Activated CD8-positive, alpha-beta T cell treated with anti-CD3 and anti-CD28 coated beads, Interleukin-2, amount 10 ng/mL, durations not matched to agents 7 days and 5 days (primary cell): ENCODE measurements at places on chromosomes 5 and 9.

GRCh38 chr9:75142202-75142601 is 53.9 kb downstream of the OSTF1 start:
- DNase-seq: peak; percentile 52

- no peak for DNase-seq
These were observed 64.1 kb downstream of the SEMA6A start for GRCh38 chr5:116510517-116510916.

- no peak for DNase-seq
These were observed 40.6 kb upstream of the CPLX2 start for GRCh38 chr5:175830586-175831300.

DNA sequence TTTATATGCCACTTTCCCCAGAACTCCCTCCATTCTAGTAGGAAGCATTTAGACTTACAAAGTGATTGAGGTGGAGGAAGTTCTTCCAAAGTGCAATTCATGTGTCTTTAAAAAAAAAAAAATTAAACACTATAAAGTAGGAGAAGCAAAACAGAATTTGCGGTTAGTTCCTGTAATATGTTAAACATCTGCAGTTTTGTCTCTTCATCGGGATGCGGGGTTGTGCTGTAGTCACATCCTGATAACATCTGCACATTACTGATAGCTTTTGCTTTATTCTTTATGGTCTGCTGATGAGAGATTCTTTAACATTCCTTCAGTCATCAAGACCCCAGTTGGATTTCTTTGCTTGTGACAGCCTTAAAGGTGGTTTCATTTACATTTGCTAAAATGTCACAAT is 694.3 kb downstream of the NR2F1-AS1 start:
- no peak for DNase-seq

DNA sequence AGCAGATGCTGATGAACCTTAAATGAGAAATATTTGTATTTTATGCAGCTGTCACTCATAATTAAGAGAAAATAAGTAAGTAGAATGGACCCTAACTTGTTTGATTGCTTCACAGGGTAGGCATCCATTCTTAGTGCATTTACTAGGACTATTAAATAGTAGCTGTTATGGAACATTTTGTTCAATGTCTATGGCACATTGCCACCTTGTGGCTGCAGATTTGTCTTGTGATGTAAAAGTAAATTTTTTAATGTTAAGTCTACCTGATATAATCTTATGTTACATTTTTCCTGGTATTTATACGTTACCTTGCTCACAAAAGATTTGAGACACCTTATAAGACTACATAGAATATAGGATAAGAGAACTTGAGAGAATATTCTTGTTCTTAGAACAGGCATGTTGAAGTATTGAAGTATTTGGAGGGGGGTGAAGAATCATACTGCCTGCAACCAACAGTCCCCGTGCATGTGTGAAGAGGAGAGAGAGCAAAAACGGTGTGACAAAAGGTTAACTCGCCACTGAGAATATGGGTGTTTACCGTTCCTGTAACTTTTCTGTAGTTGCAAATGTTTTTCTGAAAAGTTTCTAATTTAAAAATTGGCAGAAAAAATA is 161.1 kb downstream of the MAST4 start:
- DNase-seq: peak; percentile 39

DNA sequence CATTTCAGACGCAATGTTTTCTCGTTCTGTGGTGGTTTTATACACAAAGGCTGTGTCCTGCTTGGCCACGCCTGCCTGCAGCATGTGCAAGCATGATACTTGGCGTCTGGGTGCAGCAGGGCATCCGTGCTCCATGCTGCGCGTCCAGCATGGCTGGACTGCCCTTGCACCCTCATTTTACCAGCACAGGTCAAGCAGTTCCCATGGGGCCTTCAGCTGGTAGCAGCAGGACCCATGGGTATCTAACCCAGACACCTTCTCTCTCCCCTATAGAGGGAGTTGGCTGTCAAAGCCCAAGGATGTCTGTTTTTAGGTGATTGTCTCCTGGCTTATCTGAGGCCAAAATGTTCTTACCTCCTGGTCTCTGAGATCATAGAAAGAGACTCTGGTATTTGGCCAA is 158.3 kb upstream of the PITX1 start:
- DNase-seq: no peak

- peak; percentile 82 for DNase-seq
These were observed 744 bp upstream of the PPP2CA start for GRCh38 chr5:134226441-134227192.

- DNase-seq: no peak
These were observed 199.3 kb upstream of the ACTBL2 start for GRCh38 chr5:57681942-57682341.

- no peak for DNase-seq
These were observed 69.8 kb downstream of the KCNIP1 start for GRCh38 chr5:170573660-170574059.

- no peak for DNase-seq
These were observed 55.4 kb upstream of the RPL26L1 start for GRCh38 chr5:172903790-172904189.

DNA sequence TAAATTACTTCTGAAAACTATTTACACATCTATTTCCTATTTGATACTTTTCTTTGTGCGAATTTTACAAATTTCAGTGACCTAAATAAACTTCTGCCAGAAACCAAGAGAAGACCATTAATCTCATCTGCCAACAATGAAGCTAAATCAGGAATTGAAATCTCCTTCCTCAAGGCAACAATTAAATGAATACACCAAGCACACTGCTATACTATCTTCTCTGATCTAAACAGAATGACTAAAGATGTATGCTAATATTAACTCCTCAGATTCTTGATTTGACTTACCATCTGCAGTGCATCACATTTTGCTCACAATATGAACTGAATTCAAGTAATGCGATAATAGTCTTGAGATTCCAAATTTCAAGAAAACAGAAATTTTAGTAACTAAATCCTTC is 82.3 kb downstream of the CEP120 start:
- no peak for DNase-seq

GRCh38 chr5:127839496-127840197 is 136.5 kb downstream of the CCDC192 start:
- DNase-seq: no peak

- DNase-seq: no peak
These were observed 18.5 kb downstream of the TMC1 start for GRCh38 chr9:72539824-72540347.

DNA sequence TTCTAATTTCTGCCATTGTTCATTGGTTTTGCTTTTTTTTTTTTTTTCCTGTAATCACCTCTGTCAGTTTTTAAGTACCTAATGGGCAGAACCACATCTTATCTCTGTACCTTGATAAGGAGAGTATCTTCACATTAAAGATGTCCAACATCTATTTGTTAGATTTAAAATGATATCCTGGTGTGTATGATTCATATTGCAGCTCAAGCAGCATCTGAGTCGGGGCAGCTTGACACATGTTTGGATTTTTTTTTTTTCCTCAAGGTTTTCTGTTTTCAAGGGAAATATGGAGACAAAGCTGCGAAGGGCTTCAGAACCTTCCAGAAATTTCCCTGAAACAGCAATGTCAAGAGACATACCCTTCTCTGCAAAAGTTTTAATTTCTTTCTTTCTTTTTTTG is 164.7 kb downstream of the DOCK2 start:
- no peak for DNase-seq

- DNase-seq: no peak
These were observed 322.4 kb downstream of the TMEM167A start for GRCh38 chr5:82754759-82755158.

- DNase-seq: no peak
These were observed 264.3 kb downstream of the ARRDC3 start for GRCh38 chr5:91118796-91119195.

GRCh38 chr9:93517331-93517730 is 59.1 kb upstream of the PHF2 start:
- DNase-seq: no peak

DNA sequence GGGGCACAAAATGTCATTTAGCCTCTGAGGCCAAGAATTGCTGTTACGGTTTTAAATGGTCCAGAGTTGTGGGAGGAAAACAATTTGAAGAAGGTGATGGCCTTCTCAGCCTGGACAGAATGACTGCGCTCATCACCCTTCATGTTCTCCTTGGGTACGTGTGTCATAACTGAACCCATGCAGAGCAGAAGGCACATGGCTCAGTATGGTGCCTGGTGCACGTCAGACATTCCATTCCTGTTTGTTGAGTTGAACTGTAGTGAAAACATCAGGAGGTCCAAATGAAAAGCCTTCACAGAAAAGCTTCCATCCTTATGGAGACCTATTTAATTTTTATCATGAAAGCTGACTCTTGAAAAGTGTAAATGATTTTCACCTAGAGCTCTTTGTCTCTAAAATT is 133.2 kb downstream of the CFAP90 start:
- no peak for DNase-seq

DNA sequence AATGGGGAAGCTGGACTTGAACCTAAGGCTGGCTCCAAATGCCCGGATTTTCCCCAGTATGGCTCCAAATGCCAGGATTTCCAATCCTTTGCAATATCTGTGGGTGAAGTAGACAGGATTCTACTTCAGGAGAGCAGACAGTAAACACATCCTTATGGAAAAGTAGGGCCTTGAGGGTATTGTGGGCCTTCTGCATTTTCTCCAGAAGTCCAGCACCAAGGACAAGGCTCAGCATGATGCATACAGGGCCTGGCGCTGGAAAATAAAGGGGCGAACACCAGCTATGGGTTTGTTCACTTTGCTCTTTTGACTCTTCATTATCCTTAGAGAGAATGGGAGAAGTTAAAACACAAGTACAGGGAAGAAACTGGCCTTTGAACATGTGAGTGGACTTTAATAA is 347.5 kb downstream of the SEMA5A start:
- DNase-seq: no peak

GRCh38 chr5:109743770-109744212 is 54.1 kb downstream of the MAN2A1 start:
- DNase-seq: no peak

DNA sequence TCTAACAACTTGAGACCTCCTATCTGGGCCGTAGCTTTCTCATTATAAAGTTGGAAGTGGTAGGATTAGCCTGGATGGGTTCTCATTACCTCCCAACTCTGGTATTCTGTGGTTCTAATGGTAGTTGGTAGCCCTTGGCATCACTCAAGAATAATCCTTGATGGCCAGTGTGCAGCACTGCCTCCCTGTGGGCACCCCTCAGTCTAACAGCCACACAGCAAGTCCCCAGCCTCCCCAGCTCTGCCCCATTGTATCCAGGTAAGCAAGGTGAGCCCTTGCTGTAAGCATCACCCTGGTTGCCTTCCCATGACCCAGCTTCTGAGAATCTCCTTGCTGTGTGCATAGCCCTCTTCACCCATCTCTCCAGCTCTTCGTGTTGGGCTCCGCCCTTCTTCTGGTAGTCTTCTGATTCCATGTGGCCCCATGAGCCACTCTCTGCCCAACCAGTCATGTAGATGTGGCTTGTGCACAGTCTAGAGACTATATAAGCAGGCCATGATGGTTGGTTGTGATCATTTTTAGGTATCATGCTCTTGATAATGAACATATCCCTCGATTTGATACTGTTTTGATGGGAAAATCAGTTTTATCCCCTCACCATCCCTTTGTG is 57.6 kb upstream of the GRHPR start:
- peak; percentile 39 for DNase-seq

DNA sequence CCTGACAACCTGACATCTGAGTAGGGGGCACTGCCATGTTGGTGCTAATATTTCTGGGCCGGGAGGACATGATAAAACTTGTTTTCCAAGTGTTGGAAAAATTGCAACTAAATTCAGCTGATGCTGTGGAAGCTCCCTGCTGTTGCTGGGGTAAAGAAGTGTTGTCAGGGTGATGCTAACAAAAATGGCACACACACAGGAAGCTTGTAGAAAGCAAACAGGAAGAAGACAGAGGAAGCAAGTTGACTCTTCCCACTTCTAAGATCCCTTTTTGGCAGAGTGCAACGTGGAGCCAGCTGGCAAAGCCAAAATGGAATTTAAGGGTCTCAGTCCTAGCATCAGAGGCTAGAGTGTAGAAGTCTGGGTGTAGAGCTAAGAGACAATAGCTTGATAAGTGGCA is 11.3 kb upstream of the RIOK2 start:
- no peak for DNase-seq

DNA sequence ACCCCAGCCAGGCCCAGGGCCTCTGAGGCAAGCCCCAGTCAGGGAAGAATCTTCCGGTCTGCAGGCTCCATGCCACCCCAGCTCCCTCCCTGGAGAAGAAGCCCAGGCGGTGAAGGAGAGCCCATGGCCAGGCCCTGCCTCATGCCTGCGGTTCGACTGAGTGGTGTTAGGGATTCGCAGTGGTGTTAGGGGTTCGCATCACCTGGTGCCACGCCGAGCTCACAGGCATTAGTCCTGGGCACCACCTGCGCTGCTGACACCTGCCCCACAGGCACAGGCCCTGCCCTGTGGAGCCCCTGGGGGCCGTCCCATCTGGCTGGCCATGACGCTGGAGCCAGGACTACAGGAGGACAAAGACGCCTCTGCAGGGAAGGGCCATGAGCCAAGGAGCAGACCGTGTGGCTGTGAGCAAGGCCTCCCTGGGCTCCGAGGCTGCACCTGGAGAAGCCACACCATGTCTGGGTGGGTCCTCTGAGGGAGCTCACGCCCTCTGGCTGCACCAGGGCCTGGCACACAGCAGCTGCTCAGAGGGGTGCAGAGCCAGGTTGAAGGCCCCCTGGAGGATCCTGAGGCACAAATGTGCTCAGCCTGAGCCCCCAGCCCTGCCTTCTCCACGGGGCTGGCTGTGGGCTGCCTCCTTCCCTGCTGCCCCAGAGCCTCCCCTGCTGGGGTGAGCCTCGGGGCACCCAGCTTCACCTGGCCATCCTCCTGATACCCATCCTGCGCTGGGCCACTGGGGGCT is 27.6 kb upstream of the RNF130 start:
- DNase-seq: no peak

DNA sequence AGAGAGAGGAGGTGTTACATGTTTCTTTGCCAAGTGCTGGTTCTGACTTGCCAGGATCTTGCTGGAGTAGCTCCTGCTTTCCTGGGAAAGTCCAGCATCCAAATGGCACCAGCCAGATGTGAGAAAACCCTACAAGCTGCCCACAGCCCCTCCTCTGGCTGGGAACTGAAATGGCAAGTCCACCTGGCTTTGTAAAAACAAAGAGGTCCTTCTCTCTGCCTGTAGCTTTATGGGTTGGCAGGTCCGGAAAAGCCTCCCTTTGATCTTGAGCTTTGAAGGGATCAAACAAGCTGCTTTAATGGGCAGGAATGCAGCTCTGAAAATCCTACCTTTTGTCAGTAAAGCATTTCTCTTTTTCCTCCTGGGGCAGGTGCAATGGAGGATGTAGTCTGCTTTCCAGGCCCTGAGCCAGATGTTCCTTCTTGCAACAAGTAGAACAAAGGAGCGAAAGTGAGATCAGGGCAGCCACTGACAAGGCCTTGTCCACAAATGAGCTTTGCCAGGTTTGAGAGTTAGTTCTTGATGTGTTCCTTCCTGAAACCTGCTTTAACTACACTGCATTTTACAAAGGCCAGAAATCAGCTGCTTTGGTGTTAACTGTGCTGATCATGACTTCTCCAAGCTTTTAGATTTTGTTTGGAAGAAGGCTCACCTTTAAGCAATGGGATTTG is 456.7 kb downstream of the ZNF608 start:
- no peak for DNase-seq

- DNase-seq: no peak
These were observed 441.6 kb downstream of the GADD45G start for GRCh38 chr9:90046317-90046861.
